Naive thymus-derived CD8-positive, alpha-beta T cell (primary cell): ENCODE measurements at places on chromosomes 12 and 14. TPM values are rescaled to one million over a fixed set of nuclear protein-coding genes. Genes with fewer than 3 reads are reported as not detected.

Gene KRT75
- polyA plus RNA-seq, result not detected

Gene MYH7
- polyA plus RNA-seq, result not detected

GRCh38 chr14:21041676-21042433 lies at the start of gene RNASE7:
RNASE7 (plus strand) TSS chr14:21042362; CDS start chr14:21042993, 631 bp downstream.
- no peak for DNase-seq
- H3K4me3 ChIP-seq, result no peak within 1 kb of the TSS
- H3K27me3 ChIP-seq, result peaks cover 13% of the 10 kb centered on the region
- H3K27ac ChIP-seq, result peak within 1 kb of the TSS; percentile 4
- peaks cover 8% of the 10 kb centered on the region for H3K4me1 ChIP-seq

Gene LBHD2
- not detected for polyA plus RNA-seq

DNA sequence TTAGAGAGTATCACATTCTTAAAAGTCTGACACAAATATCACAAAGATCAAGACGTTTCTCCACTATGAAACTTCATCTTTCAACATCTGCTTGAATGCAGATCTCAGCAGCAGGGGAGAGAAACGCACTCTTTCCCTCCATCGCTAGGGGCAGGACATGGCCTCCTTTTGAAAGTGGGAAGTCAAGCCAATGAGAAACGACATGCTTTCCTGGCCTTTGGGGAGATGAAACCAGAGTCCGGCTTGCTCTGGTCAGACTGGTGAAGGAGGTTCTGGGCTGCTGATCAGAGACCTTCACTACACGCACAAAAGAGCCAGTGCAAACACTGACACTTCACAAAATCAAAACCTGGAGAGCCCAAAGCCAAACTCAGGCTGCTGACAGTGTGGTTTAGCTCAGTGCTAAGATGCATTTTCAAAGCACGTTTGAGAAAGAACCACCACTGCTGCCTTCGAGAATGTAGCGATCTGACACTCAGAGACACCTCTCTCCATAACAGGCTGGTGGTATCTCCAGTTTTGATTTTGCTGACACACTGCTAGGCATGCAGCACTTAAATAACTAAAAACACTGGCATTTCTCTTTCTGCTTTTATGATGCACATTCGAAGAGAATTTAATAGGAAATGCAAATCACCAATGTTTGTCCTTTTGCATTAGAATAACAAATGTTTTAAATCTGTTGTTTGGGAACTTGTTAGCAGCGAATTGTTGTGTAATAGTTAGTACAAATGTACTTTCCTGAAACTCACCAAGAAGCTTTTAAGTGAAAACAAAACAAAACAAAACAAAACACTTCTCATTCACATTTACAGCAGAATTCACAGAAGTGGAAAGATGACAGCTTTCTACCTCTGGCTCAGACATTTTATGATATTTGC lies 93.9 kb upstream of the OVCH1 start:
- H3K4me3 ChIP-seq, result no peak overlapping the region
- H3K27me3 ChIP-seq, result peaks cover 12% of the 10 kb centered on the region
- H3K27ac ChIP-seq, result no peak overlapping the region
- DNase-seq, result no peak
- no peaks in the 10 kb centered on the region for H3K4me1 ChIP-seq
